ENCODE measurements at places on chromosomes 6 and 20. TPM values are rescaled to one million over a fixed set of nuclear protein-coding genes. Genes with fewer than 3 reads are reported as not detected.
A peak's percentile ranks its signal among the peaks of the same experiment; 100 is the strongest.

BLOC1S5 gene
- 14.6 TPM for total RNA-seq

GMPR gene
- total RNA-seq = 37.4 TPM

SLC52A3 gene
- total RNA-seq = 0.44 TPM

PCSK2 gene
- total RNA-seq = not detected

NRN1 gene
- total RNA-seq = 18.1 TPM

DNA sequence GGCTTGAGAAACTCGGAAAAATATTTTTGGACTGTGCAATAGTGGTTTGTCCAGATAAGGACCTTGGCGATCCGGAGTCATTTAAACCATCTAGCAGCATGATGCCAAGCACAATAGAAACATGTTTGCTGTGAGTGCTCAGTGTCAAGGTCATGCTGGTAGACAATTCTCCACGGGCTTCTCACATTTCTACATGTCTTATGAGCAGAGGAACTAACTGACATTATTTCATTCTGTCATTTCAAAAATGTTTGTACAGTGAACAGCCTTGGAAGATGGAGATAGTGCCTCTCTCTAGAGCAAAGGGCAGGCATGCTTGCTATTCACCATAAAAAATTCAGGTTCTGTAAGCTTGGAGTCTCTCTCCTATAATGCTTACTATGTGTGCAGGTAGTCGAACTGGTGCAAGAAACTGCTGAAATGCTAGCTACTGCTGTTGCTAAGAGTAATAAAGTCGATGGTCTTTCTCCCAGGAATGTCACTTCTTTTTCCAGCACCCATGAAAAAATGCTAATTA lies 25.4 kb upstream of the CCN2 start:
- DNase-seq = no peak

GRCh38 chr6:127338936-127339335 lies 4.5 kb downstream of the ECHDC1 start:
- DNase-seq = no peak

GRCh38 chr6:157787080-157787479 lies 36.0 kb upstream of the SNX9 start:
- no peak for DNase-seq

GRCh38 chr6:56193846-56194245 lies 53.5 kb downstream of the COL21A1 start:
- no peak for DNase-seq

GRCh38 chr6:18242062-18242851 lies 22.1 kb downstream of the DEK start:
- DNase-seq = no peak

- DNase-seq = no peak
Measured at GRCh38 chr6:170403451-170403850, 96.9 kb downstream of the FAM120B start.

GRCh38 chr6:34562861-34563512 lies 6.9 kb upstream of the SPDEF start:
- no peak for DNase-seq

DNA sequence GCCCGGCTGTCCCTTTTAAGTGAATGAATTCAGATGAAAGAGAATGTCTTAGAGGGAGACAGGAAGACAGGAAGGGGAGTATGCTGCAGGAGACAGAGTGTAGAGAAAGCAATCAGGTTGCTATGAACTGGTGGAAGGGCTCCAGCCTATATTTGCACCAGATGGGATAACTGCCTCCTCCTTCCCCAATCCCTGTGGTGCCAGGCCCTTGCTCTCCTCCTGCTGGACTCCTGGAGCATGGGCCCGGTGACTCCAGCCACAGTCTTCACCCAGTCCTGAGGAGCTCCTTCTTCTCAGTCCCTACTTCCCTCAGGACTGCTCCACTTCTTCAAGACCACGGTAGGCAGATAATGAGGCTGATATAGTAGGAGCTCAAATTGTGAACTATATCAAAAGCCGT lies 91.8 kb downstream of the TMEM200A start:
- DNase-seq = no peak

- DNase-seq = no peak
Measured at GRCh38 chr20:15185322-15185721, 847.9 kb upstream of the FLRT3 start.

DNA sequence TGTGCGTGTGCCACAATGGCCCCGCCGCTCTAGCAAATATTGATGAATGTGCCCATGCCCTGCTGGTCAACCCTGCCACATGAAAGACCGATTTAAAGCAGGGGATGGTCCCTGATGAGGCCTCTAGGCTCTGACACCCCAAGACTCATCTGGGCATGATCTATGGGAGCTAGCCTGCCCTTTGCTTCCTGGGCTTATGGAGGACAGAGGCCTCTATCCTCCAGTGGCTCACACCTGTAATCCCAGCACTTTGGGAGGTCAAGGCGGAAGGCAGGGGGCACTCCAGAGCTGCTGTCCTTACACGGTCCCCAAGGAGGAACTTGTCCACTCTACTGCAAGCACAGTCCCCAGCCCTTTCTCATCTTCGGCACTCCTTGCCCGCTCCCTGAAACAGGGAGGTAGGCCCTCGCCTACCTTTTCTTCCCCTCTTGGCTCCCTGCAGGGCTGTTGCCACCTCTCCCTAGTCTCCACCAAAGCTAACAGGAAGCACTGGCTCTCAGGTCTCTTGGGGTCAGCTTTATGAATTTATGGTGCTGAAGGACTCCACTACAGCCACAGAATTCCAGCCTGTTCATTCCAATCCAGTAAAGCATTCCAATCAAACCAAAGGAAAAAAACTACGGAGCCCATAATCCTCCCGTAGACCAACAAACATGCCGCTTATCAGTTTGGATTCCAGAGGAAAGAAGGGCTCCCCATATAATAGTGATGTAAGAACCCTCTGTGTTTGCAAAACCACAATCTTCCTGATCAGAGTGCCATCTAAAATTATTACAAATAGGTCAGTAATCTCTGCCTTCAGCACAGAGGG lies 48.7 kb upstream of the FOXQ1 start:
- no peak for DNase-seq

GRCh38 chr6:10837009-10837621 lies 1.2 kb downstream of the MAK start:
- DNase-seq = peak; percentile 78

GRCh38 chr6:4350567-4351519 lies 215.5 kb upstream of the ECI2 start:
- no peak for DNase-seq

GRCh38 chr6:169316651-169317050 lies 63.0 kb upstream of the THBS2 start:
- DNase-seq = no peak

DNA sequence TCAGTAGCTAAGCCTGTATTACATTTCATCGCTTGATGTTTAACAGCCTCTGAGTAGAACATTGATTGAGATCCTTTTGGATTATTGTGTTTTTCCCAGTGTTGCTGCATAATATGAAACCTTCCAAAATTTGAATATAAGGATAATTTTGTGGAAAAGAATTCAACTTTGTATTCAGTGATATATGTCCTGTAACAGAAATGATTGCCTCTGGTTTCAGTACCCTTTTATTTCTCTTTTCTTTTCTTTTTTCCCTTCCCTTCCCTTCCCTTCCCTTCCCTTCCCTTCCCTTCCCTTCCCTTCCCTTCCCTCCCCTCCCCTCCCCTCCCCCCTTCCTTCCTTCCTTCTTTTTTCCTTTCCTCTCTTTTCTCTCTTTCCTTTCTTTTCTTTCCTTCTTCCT lies 74.6 kb downstream of the UTRN start:
- no peak for DNase-seq

- DNase-seq = no peak
Measured at GRCh38 chr6:5108068-5108467, 22.9 kb downstream of the PPP1R3G start.

DNA sequence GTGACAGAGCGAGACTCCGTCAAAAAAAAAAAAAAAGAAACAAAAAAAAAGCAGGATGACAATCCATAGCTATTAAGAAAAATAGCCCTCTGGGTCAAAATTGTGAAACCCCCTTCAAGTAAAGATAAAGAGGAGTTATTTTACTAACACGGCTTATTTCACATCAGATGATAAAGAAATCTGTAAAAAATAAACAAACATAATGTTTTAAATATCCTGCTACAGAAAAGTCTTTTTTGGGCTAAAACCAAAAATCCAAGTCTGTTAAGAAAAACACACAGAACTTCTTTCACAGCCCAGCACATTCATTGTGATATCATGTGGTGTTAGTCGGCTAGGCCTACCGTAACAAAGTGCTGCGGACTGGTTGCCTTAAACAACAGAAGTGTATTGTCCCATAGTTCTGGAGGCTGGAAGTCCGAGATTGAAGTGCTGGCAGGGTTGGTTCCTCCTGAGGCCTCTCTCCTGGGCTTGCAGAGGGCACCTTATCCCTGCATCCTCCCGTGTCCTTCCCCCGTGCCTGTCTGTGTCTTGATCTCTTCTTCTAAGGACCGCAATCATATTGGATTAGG lies 239.2 kb upstream of the TAB2 start:
- DNase-seq = no peak

DNA sequence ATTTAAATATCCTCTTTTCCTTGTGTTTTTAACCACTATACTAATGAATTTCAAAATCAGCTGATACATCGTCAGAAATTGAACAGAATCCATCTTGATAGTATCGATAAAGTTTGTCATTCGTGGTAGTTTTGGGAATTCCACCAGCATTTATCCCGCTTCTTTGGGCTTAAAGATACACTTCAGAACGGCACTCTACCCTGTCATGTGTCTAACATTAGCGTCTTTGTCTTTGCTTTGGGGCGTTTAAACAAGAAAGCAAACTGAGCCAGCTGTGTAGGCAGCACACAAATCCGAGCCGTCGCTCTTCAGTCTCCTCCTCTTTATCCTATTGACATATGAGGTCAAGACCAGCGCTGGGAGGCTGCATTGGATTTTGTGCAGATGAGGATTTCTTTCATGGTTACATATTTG lies 27.5 kb upstream of the NHSL1 start:
- no peak for DNase-seq

DNA sequence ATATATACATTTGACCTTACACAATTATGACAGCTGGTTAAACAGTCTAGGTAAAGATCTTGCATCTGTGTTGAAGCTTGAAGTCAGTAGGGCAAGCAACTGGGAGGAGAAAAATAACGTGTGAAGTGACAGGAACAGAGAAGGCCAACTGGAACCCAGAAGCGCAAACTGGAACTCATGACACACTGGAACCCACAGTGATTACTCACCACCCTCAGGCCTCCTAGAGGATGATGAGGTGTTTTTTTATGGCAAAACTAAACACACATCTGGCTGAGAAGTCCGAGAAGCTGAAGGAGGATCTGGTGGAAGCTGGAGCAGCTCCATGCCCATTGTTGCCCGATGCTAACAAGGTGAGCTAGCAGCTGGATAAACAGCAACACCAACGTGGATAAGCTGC lies 108.1 kb downstream of the TMEM200A start:
- no peak for DNase-seq

DNA sequence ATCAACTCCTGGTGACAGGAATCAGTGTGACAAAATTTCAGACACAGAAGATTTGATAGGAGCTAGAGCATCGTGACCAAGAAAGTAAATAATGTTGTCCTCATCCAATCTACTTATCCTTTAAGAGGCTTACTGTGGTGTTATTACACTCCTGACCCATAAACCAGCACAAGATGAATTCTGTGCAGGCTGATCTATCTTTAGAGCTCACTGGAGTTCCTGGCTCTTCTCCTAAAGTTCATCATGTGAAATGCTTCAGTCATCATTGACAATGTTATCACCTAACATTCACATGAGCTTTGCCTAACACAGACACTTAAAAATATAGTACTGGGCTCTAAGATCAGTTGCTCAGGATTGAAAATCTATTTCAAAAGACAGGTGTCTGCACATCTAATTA lies 271.0 kb upstream of the HSF2 start:
- no peak for DNase-seq

DNA sequence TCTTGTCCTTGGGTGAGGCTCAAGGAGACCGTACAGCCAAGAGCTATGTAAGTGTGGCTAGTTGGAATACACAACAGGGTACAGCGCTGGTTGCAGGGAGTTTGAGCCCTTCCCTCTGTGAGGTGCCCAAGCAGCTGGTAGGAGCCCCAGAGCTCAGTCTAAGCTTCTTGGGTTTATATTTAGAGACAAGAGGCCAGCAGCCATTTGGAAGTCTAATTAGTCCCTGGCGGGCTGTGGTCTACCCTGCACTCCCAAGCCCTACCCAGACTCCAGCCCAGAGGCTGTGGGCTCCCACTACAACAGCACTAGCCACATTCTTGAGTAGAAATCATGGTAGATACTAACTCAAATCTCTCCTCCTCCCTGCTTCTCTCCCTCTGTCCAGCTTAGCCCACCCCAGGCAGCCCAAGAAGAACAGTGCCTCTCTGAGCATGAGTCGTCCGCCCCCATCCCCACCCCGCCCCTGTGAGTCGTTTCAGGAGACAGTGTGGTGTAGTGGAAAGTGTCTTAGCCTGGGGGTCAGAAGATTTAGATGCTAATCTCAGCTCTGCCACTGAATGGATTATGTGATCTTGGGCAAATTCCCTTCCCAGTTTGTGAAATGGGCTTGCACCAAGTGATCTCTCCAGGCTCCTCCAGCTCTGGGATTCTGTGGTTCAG lies 37.8 kb downstream of the EIF2S2 start:
- DNase-seq = no peak

DNA sequence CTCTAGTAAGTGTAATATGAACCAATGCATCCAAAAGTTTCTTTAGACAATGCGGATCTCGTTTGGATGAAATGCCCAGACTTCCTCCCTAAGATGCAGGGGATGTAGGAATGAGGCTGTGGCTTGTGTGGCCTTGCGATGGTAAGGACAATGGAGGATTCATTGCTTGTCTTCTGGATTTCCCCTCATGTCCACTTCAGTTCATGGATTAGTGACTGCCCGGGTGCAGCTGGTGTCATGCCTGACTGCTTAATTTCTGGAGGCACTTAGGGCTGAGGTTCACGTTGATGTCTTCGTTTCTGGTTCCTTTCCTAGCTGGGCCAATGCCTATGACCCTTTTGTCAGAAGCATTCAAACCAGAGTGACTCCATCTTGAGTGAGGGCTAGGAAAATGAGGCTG lies 93.8 kb downstream of the SCP2D1 start:
- no peak for DNase-seq

DNA sequence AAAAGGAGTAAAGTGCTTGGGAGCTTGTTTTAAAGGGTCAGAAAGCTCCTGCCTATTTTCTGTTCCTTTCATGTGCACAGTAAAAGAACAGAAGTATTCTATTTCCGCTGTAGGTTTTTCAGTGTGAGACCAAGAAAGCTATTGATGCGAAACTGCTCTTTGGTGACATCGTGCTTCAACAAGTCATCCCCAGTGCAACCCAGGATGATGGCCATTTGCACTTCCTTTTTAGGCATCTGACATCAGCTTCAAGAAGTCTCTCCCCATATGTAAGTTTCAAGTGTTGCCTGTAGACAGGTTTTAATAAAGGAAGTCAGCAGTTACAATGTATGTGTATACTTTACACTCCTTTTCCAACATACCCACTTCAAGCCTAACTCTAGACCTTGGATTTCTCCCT lies 131.6 kb downstream of the RFX6 start:
- DNase-seq = no peak

DNA sequence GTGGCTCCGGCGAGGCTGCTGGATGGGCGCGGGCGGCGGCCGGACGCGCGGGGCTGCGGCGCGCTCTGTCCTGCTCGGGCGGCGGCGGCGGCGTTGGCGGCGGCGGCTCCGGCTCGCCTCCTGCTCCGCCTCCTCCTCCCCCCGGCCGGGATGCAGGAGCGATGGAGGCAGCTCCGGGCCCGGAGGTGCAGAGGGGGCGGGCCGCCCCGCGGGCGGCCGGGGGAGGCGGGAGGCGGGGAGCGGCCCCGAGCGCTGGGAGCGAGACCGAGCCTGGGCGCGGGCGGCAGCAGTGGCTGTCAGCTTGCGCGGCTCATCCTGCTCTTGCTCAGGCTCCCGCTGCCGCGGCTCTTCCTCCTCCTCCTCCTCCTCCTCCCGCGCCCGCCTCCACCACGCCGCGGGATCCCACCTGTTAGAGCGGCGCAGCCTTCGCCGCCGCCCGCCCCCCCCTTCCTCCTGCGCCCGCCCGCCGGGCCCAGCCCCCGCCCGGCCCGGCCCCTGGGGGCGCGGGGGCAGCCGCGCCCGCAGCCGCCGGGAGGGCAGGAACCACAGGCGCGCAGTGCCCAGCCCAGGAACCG lies at the start of gene NOL4L:
Gene NOL4L, minus strand, starts transcription at position 323 of the 575 bp plus-strand sequence. CDS start 443 bp downstream, outside the sequence.
- peak; percentile 85 for DNase-seq
